Hematopoietic multipotent progenitor cell treated with erythropoietin and hydrocortisone succinate and interleukin-3 and kit ligand, for 4 days (in vitro differentiated cells): ENCODE measurements at places on chromosomes 5 and 9.

DNA sequence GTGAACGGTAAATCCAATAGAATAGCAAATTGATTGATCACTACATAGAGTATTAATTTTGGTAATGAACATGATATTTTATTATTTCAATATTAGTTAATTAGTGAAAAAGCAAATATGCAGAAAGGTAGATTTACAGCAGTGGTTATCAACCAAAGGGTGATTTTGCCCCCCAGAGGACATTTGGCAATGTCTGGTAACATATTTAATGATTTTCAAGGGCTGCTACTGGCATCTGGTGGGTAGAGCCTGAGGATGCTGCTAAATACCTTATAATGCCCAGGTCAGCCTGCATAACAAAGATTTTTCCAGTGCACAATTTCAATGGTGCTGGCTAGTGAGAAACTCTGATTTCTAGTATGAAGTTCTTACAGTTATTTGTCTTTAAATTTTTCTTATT is 1313.7 kb downstream of the PTPRD start:
- peak; percentile 3 for DNase-seq

DNA sequence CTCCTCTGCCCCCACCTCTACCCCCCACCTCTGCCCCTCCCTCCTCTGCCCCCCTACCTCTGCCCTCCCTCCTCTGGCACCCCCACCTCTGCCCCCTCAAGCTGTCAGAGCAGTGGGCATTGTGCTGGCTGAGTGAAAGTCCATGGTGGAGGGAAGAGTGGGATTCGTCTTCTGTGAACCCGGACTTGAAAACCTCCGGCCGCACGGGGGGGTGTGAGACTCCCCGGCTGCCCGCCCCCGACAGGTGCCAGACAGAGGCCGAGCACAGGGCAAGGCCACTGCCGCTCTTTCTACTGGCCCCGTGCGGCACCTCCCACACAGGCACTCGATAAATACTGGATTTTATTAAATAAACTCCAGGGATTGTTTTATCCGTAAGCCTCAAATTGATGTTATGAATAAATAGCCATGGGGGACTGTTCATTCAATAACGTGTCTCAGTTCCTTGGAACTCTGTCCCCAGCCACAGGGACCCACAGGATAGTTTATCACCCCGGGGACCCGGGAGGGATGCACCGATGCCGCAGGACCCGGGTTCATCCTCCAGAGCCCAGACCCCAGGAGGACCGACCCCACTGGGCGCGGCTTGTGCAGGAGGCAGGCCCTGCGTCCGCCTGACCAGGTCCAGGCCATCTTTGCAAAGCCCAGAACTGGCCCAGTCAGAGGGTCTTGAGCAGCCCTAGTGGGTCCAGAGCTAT is 2.6 kb upstream of the QRFP start:
- DNase-seq, result no peak

DNA sequence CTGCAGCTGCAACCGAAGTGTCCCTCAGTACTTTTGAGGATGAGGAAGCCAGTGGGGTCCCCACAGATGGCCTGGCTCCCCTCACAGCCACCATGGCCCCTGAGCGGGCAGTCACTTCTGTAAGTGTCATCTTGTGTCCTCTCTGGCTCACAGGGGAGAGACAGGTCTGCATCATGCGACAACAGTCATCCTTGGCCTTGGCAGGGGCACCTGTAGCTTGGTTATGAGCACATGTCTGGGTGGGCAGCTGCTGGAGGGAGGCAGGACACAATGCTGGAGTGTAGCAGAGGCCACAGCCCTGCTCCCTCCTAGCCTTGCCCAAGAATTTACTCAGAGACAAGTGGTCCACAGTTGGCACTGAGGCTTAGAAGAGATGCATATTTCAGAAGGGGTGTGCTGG is 71.7 kb downstream of the COL15A1 start:
- DNase-seq, result no peak

- DNase-seq, result no peak
Observed at GRCh38 chr9:92638621-92639101, 31.3 kb downstream of the IPPK start.

GRCh38 chr5:5813441-5813840 is 391.0 kb downstream of the ICE1 start:
- no peak for DNase-seq

DNA sequence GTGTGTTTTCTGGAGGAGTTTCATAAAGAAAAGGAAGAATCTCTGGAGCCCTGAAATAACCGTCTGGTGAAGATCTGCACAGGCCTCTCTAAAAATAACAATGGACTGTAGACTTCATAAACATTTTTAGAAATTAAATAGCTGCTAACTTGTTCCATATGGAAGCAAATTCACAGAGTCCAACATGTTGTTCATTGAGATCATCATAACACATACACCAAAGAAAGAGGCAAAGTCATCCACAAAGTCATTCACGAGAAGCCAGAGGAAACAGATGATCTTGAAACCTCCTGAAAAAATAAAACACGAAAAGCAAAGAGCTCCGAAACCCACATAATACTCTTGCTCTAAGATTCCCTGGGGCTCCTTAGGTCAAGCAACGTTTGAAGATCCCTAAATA is 347.8 kb downstream of the EFNA5 start:
- no peak for DNase-seq

DNA sequence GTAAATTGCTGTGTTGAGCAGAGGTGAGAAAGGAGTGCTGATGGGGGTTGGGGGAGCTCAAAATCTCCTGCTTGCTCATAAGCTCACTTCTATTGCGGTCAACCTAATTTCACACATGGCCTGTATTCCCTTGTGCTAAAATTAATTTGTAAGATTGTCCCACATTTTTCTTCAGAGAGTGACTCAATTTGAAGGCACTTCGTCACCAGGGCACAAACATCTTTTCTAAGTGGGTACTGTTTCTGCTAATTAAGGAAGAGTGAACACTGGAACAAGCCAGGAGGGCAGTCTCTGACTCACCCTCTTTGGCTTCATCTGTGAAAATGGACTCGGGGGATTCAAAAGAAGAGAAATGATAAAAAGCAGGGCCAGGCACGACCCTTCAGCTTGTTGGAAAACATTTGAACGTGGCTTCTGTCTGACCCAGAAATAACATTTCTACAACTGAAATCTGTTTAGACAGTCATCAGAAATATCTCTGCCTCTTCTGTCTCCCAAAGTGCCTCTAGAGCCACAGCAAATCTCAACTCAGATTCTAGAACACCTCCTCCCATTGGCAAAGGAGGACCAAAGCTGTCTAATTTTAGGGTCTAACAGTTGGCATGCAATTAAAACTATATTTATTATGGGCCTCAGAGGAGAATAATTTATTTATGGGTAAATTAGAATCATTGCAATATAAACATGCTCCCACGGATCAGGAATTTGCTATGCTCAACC is 49.8 kb downstream of the FEM1C start:
- no peak for DNase-seq

GRCh38 chr9:105171589-105171988 is 72.9 kb upstream of the SLC44A1 start:
- no peak for DNase-seq

DNA sequence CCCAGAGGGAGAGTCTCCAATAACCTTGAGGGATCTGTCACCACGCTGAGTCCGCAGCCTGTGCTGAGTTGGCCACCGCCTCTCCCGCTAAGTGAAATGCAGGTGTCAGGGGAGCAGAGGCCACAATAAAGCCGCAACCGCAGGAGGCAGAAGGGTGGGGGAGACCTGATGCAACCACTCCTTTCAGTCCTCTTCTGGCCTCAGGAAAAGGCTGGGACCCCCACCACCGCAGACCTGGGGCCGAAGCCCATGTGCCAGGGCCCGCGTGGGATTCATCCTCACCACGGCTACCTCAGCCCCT is 576 bp downstream of the MAP1B start:
- peak; percentile 32 for DNase-seq

DNA sequence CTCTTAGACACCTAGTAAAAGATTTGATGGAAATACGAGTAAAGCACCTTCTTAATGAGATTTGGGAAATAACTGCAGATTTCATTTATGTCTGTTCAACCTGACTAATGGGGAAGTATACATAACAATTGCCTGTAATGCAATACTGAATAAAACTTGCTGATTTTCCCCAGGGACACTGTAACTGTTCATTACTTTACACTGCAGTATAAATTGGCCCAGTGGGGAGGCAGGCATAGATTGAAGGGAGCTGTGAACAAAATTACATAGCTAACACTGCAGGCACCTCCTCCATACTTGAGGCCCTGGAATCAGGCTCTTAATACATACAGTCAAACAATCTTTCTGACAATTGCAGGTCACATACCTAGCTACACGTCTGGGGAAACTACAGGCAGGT is 216.2 kb downstream of the PTPRD start:
- DNase-seq, result no peak

DNA sequence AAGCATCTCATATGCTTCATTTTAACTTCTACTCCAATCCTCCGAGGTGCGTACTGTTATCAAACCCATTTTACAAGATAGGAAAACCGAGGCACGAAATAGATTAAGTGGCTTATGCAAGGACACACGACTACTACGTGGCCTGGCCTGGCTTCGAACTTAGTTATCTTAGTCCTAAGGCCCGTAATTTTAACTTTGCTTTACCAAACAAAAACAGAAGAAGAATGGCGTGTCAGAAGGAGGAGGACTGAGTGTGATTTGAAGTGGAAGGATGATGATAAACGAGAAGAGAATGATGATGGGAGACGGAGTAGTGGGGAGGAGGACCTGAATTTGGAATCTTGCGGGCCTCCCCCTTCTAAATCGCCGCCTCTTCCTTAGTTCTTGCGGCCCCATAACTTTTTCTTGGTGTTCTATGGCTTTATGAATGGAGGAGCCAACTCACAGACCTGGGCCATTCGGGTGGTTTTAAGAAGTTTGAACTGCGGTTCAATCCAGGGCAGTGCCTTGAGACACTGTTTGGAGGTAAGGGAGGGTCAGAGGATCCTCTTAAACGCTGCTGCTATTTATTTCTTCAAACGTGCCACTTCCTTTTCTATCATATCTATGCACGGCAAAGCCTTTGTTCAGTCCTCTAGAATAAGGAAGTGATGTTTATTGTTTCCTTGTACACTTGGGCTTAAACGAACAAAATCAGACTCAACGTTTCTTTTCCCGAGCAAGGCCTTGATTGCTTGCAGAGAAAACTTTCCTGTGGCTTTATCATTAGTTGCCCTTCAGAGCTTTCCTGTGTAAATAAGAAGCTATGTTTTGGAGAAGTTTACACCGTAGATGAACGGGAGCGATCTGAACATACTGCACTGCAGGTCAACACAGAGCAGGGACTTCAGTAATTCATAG is 795 bp downstream of the CNOT8 start:
- peak; percentile 83 for DNase-seq

- DNase-seq, result no peak
Observed at GRCh38 chr5:52856564-52856963, 68.8 kb downstream of the ITGA1 start.

DNA sequence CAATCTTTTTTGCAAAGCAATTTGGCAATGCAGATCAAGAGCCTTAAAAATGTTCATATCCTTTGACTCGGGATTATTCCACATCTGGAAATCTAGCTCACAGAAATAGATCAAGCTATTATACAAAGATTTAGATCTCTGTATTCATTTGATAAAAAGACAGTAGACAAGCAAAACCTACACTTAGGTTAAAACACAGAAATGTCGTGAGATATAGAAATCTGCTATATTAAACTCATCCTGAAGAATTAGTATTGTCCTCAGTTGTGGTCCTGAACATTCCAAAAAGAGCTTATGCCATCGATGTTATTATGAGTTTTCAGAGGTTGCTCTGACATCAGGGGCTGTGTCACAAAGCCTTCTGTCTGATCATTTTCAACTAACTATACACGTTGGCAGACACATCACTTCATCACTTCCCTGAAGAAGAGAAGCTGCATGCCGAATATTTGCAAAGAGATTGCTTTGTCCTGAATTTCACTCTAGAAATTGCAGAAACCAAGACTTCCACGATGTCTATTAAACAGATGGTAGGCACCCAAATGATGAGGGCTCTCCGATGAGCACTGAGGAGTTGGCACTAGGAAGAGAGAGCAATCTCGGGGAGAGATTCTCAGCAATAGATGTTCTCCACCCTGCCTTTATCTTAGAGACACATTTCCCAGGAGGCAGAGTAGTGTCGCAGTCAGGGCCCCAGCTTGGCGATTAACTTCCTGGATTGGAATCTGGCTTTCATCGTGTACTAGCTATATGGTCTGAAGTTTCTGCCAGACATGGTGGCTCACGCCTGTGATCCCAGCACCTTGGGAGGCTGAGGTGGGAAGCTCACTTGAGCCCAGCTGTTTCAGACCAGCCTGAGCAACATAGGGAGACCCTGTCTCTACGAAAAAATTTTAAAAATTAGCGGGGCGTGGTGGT is 1.9 kb upstream of the UBTD2 start:
- no peak for DNase-seq

GRCh38 chr9:85016384-85017006 is 347.0 kb downstream of the NTRK2 start:
- no peak for DNase-seq

DNA sequence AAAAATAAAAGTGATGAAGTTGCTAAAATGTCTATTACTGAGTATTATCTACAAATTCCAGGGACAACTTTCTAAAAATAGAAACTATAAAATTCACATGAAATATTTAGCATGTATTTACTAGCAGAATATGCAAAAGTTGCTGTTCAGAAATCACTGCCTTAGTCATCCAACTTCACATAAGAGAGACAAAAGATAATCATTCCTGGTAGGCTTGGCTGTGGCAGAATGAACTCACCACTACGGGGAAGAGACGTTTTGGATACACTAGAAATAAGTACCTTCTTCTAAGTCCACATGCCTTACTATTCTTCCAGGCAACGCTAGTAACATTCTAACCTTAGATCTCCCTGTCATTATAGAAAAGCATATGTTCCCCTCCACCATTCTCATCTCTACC is 272.2 kb downstream of the BNC2 start:
- no peak for DNase-seq

- DNase-seq, result peak; percentile 71
Observed at GRCh38 chr9:126722922-126723806, 81.7 kb upstream of the ZBTB43 start.

GRCh38 chr5:55540525-55540924 is 5.8 kb upstream of the PLPP1 start:
- peak; percentile 28 for DNase-seq

- no peak for DNase-seq
Observed at GRCh38 chr9:136121801-136122200, 3.1 kb upstream of the TMEM250 start.

DNA sequence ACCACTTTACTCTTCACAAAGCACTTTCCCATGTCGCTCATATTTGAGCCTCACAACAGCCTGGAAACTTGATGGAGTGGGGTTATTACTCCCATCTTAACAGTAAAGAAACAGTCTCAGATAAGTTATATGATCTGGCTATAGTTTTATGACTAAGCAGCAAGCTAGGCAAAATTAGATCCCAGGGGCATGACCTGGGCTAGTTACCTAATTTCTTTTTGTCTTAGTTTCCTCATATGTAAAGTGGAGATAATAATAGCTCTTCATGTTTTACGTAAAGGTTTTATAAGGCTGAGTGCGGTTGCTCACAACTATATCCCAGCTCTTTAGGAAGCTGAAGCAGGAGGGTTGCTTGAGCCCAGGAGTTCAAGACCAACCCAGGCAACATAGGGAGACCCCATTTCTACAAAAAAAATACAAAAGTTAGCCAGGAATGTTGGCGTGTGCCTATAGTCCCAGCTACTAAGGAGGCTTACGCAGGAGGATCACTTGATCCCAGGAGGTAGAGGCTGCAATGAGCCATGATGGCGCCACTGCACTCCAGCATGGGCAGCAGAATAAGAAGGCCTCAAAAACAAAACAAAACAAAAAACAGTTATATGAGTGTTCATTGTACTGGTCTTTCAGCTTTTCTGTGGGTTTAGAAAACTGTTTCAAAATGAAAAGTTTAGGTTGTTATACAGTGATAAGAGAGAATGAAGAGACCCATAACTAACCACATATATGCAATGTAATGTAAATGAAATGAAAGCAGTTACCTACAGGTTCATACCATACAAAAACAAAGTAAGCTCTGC is 6.5 kb upstream of the PLIN2 start:
- DNase-seq, result no peak
